ENCODE measurements at places on chromosomes 4 and X.

DNA sequence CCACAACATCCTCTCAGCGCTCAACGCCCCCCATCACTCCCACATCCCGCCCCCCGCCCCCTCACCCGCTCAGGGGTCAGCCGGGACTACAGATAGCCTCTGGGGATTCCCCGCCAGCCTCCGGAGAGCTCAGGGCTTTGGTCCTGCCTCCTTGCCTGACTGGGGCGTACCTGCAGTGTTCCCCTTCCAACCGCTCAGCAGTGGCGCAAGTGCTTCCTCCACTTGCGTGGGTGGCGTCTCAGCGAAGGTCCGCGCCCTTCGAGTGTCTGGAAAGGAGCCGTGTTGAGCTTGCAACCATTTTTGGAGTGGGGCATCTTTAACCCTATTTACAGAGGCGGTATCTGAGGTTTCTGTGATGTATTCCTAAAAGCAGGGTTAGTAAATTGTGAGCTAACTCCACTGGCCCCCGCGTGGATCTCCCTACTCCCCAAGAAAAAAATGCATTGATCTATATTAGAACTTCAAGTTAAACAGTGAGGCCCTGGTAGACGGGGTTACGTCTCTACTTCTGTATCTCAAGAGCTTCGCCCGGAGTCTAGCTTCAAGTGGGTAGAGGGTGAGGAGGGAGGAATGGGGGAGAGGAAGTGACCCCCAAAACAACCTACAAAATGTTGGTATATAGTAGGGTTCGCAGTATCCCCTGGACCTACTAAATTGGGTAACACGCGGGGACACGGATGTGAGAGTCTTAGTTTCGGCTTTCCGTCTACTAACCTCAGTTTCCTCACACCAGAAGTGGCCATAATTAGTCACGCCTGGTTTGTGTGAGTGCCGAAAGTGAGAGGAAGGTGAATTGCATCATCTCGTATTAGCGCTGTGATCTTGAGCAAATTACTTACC, 16.1 kb downstream of the NKX3-2 start:
- DNase-seq, result peak; percentile 78

DNA sequence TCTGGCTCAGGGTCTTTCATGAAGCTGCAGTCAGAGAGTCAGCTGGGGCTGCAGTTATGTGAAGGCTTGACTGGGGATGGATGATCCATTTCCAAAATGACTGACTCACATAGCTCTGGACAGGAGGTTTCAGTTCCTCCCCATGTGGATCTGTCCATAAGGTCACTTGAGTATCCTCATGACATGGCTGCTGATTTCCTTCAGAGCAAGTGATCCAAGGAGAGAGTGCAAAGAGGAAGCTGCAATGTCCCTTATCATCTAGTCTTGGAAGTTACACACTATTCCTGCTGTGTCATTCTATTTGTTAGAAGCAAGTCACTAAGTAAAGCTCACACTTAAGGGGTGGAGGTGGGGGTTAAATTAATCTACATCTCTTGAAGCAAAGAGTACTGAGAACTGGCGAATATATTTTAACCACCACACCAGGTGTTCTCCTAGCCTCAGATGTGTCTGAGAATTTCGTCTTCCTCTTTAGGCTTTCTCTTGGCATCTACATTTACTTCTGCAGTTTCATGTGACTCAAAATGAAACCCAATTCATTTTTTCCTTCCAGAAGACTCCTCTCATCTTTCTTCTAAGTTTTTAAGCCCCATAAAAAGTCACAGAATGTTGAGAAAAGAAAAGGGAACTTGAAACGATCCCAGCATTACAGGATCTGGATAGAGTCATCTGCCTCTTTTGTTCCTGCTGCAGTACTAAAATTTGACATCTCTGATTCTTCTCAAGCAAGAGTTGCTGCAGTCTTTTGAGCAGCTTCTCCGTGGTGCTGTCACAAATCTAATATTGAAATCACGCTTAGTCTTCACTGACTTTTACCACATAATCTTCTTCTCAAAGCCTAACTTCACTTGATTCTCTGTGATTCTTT, 3.8 kb upstream of the GRPR start:
- DNase-seq, result peak; percentile 40

- DNase-seq, result no peak
Measured at GRCh38 chr4:155930330-155930729, 23.3 kb downstream of the CTSO start.

- DNase-seq, result no peak
Measured at GRCh38 chr4:142567620-142568451, 278.3 kb downstream of the INPP4B start.

- no peak for DNase-seq
Measured at GRCh38 chr4:173246719-173247118, 78.1 kb downstream of the GALNT7 start.

Data from GM13977 (cell line).